Activated T-cell treated with anti-CD3 and anti-CD28 coated beads, Interleukin-2, amount 50 U/mL, for 24 hours (primary cell): ENCODE measurements at places on chromosomes 12 and 14.

DNA sequence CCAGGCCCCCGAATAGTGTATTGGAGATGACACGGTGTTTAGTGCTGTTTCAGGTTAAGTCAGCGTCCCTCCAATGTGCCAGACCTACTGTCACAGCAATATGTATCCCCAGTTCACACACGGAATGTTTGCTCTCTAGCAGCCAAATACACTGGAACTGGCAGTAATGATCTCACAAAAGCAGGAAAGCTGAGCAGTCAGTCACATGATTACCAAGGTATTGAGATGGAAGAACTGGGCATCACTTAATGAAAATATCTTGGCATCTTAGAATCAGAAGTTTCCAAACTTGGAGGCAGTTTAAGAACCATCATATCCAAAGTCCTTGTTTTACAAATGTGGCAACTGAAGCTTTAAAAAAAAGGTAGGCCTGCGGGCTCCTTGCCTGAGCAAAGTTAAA is 23.3 kb downstream of the NINJ2 start:
- H3K36me3 ChIP-seq, result peaks cover 5% of the 10 kb centered on the region
- peaks cover 63% of the 10 kb centered on the region for H3K4me1 ChIP-seq
- no peak for DNase-seq
- peak overlapping the region; percentile 95 for H3K27ac ChIP-seq
- no peaks in the 10 kb centered on the region for H3K27me3 ChIP-seq

DNA sequence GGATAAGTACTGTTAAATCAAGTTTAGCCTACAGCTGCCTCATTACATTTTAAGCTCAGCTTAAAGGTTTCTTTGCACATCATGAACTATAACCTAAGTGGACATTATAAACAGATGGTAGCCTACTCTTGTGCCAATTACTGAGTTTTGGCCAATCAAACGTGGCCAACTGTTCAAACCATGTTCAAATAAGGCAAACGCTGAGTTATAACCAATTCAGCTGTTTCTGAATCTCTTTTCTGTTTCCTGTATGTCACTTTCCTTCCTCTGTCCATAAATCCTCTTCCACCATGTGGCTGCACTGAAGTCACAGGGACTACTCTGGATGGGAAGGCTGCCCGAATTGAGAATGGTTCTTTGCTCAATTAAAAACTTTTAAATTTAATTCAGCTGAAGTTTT is 98.4 kb downstream of the BCAT1 start:
- peaks cover 38% of the 10 kb centered on the region for H3K4me1 ChIP-seq
- no peaks in the 10 kb centered on the region for H3K36me3 ChIP-seq
- H3K27me3 ChIP-seq, result peaks cover 35% of the 10 kb centered on the region
- no peak overlapping the region for H3K4me3 ChIP-seq

DNA sequence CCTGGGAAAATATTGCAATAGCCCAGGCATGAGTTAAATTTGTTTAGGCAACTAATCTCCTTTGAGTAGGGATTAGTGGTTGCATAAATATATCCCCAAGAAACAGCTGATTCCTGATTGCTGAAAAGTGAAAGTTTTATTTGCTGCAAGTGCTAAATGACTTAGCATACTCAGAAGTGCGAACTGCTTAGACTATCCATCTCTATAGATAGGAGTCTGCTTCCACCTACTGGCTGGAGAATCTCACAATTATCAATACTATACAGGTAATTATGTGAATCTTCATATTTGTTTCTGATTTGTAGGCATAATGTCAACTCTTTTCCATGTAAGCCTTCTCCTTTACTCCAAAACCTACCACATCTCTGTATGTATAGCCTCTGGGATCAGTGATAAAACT is 12.0 kb upstream of the SLCO1B3 start:
- no peak overlapping the region for H3K27ac ChIP-seq
- no peaks in the 10 kb centered on the region for H3K27me3 ChIP-seq
- H3K4me1 ChIP-seq, result no peaks in the 10 kb centered on the region

DNA sequence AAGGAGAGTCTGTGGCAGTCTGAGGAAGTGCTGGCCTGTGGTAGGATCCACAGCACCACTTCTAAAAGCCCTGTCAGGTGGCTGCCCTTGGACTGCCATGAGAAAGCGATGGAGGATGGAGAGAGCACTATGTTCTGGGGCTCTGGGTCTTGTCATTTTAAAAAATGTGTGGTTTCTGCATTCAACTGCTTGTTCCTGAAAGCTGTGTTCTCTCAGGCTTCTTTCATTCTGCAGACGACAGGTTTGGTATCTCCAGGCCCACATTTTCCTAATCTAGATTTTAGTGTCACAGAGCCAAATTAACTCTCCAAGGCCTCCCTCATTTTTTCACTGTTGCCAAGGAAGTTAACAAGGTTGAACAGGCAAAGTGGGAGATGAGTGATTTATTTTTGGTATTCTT is 10.5 kb downstream of the OVCH1 start:
- H3K27ac ChIP-seq, result no peak overlapping the region
- no peaks in the 10 kb centered on the region for H3K4me1 ChIP-seq
- no peak overlapping the region for H3K4me3 ChIP-seq
- no peaks in the 10 kb centered on the region for H3K36me3 ChIP-seq
- no peak for DNase-seq

DNA sequence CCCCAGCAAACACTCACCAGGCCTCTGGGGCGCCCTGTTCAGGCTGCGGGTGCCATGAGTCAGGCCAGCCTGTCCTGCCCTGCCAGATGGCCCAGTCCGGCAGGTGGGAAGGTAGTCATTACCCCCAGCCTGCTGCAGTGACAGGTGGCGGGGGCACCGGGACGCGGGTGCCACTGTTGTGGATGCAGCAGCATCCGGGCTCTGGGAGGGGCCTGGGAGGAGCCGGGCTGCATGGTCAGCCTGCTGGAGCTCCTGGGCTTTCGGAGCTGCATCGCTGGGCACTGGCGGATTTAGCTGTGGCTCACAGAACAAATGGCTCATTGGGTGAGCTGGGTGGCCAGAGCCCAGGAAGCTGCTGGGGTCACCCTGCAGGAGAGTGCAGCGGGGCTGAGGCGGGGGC is 13.5 kb downstream of the CEP170B start:
- H3K36me3 ChIP-seq, result no peaks in the 10 kb centered on the region
- no peak overlapping the region for H3K27ac ChIP-seq
- no peaks in the 10 kb centered on the region for H3K27me3 ChIP-seq

GRCh38 chr14:81305743-81306142 is 85.0 kb upstream of the GTF2A1 start:
- H3K27ac ChIP-seq, result no peak overlapping the region
- no peak for DNase-seq
- H3K4me1 ChIP-seq, result peaks cover 11% of the 10 kb centered on the region
- no peak overlapping the region for H3K4me3 ChIP-seq

DNA sequence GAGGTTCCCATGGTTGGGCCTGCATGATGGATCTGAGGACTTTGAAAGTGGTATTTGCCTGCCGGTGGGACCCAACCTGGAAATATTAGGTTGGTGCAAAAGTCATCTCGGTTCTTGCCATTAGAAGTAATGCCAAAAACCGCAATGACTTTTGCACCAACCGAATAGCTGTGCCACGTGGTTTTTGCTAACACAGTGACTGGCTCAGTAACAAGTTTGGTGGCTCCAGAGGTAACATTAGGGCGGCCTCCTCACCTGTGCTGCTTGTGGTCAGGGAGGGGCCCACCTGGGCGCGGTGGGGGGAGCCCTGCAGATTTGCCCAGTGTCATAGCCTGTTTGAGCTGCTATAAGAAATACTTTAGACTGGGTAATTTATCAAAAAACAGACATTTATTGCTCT is 1.8 kb downstream of the BDKRB2 start:
- H3K36me3 ChIP-seq, result no peaks in the 10 kb centered on the region
- H3K27ac ChIP-seq, result no peak overlapping the region
- H3K4me1 ChIP-seq, result peaks cover 6% of the 10 kb centered on the region
- H3K27me3 ChIP-seq, result peaks cover 54% of the 10 kb centered on the region
- no peak for DNase-seq
- H3K4me3 ChIP-seq, result no peak overlapping the region

DNA sequence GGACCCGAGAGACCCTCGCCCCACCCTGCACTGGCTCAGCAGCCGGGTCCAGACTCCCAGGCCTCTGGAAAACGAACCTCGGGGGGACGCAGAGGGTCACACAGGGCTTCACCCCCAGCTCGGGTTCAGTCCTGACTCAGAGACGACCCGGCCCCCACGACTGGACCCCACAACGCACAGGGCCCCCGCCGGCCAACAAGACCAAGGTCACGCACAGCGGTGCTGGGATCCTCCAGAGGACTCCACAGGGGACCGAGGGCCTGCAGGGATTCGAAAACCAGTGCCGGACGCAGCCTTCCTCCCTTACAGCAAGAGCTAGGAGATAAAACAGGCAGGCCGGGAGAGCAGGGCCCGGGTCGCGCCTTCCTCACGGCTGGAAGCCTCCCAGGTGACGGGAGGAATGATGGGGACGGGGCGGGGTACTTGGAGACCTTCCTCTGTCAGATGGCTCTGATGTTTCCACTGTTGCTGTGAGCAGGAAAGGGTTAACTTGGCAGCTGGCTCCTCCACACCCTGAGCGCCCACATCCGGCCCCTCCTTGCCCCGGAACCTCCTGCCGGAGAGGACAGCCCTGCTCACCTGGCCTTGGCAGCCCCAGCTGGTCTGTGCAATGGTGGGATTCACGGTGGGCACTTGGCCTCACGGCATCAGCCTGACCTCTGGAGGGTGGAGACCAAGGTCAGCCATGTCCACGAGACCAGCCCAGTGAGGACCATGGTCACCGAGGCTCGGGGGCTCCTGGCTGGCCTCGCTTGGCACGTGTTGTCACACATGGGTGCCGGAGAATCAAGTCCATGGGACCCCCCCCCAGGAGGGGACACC is 46.2 kb downstream of the GALNT9 start:
- H3K27me3 ChIP-seq, result peaks cover 51% of the 10 kb centered on the region
- H3K36me3 ChIP-seq, result no peaks in the 10 kb centered on the region
- DNase-seq, result peak; percentile 48
- no peak overlapping the region for H3K4me3 ChIP-seq
- no peak overlapping the region for H3K27ac ChIP-seq

- peaks cover 94% of the 10 kb centered on the region for H3K4me1 ChIP-seq
- no peak for DNase-seq
- H3K27me3 ChIP-seq, result no peaks in the 10 kb centered on the region
Measured at GRCh38 chr12:67656251-67656650, 7.7 kb downstream of the DYRK2 start.

DNA sequence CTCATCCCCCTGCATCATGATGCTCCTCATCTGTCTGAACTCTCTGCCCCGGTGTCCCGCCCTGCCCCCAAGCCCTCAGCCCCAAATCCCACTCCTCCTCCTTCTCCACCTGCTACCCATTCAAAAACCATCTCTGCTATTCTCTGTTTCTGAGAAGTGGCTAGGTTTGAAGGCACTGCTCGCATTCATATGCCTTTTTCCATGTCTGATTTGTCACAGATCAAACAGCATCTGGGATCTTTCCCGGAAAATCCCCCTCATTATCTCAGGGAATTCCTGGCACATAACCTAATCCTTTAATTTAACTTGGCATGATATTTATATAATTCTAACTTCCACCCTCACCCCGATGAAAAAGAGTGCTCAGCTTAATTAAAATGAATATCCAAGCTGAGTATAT is 3.3 kb upstream of the ADAM20 start:
- peaks cover 3% of the 10 kb centered on the region for H3K4me1 ChIP-seq
- no peak overlapping the region for H3K27ac ChIP-seq
- no peaks in the 10 kb centered on the region for H3K27me3 ChIP-seq
- DNase-seq, result no peak
- no peak overlapping the region for H3K4me3 ChIP-seq
- H3K36me3 ChIP-seq, result peaks cover 7% of the 10 kb centered on the region

DNA sequence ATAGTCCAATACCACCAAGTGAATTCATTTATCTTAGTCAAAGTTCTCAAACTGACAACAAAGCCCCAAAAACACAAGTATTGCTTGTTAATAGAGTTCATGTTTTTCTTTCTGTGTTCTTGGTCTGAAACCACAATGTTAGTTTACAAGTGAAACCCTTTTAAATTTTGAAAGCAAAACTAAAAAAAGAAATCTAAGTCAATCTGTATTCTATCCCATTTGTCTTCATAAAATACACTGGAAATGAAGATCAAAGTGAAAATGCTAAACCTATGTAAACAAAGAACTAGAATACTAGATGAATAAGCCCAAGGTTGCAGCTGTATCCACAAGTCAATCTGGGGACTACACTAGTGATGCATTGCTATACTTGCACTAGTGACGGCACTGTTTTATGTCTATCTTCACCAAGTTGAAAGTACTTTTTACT is 10.4 kb downstream of the MAP4K5 start:
- H3K4me1 ChIP-seq, result peaks cover 63% of the 10 kb centered on the region
- peak overlapping the region; percentile 62 for H3K4me3 ChIP-seq
- no peak for DNase-seq
- H3K36me3 ChIP-seq, result peaks cover 20% of the 10 kb centered on the region

DNA sequence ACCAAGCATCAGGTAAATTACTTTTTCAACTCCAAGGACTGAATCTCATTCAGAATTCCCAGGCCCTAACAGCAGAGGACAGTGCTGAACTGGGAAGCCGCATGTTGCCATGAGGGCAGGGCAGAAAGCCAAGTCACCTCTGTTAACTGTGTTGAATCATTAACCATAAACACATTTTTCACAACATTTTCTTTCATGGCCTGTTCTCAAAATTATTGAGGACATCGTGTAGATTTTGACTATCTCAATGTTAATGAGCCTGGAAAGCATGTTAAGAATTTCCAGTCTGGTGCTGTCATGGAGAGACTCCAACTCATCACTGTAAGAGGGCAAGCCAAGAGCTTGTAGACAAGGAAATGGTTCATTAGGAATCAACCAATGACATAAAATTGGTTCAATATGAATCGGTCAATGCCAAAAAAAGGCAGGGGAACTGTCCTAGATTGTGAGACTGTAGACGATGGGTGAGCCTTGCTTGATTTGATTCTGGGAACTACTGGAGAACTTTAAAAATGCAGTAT is 33.7 kb downstream of the CPM start:
- H3K36me3 ChIP-seq, result peaks cover 3% of the 10 kb centered on the region
- H3K27me3 ChIP-seq, result no peaks in the 10 kb centered on the region

DNA sequence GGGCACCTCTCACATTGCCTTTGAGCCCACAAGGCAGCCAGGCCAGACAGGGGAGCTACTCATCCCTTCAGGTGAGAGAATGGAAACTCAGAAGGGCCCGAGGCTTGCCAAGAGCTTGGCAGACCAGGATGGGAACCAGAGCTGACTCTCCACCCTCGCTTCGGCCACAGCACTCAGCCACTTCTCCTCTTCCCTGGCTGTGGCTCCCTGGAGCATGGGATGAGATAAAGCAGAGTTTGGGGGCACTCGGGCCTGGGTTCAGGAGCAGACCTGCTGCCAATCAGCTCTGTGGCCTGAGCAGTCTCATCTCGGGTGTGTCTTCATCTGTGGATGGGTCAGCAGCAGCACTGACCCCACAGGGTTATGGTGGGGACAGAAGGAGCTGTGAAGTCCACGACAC is 20.0 kb upstream of the CCDC85C start:
- H3K27ac ChIP-seq, result no peak overlapping the region
- H3K4me1 ChIP-seq, result peaks cover 6% of the 10 kb centered on the region
- H3K4me3 ChIP-seq, result no peak overlapping the region
- peaks cover 63% of the 10 kb centered on the region for H3K27me3 ChIP-seq

- no peaks in the 10 kb centered on the region for H3K4me1 ChIP-seq
- H3K36me3 ChIP-seq, result no peaks in the 10 kb centered on the region
- H3K27ac ChIP-seq, result no peak overlapping the region
- H3K4me3 ChIP-seq, result no peak overlapping the region
Measured at GRCh38 chr14:28661171-28661772, 105.3 kb upstream of the FOXG1 start.
